ENCODE measurements at places on chromosomes 5 and 9.

DNA sequence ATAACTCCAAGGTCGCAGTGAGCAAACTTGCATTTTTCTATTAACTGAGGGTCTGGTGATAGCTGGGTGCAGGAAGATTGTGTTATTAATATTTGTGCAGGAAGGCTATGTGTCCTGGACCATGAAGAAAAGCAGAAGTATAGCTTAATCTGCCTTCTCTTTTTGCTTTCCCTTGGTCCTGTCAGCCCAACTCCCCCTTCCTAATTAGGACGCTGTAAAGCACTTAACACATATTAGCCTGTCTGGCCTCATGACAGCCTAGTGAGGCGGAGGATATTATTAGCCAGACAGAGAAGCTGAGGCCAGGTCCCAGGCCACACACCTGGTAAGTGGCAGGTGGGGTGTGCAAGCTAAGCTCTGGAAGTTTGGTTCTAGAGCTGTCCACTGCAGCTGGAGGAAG lies 29.5 kb downstream of the SLC46A2 start:
- no peak for DNase-seq

DNA sequence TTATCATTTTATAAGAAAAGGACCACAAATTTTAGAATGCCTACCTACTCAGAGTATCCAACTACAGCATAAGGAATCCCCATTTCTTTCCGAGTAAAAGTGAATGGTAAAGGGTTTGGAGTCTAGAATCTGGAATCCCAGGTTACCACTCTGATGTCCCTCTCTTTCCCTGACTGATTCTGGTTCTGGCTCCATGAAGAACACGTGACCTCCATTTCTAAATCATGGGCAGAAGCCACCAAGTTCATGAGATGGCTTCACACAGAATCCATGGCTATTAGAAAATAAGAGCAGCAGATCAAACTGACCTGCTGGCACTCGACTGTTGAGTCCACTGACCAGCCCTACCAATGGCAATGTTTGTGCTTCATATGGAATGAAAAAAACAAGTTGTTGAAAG lies 40.7 kb downstream of the PFDN1 start:
- no peak for DNase-seq

DNA sequence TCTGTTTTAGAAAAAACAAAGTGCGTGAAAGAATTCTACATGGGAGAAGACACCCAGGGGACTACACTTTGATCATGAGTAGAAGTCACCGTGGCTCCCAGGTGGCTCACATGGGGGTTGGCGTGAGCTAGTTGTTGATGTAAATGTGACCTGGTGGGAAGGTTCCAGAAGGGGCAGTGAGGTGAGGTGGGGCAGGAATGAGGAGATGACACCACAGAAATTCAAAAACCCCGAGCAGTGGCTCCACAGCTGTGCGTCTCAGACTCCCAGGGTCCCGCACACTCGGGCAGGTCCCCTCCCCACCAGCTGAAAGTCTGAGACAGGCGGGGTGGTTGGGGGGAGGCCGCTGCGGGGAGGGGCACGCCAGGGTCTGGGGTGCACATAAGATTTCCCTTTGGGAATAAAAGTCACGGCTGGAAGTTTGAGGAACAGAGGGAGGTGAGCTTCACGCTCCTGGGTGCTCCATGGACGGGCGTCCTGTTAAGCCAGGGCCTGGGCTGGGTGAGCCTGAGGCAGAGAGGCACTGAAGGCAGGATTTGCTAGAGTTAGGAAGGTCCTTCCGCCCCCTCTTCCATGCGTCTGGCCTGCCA lies 29.9 kb downstream of the GLT6D1 start:
- no peak for DNase-seq

- no peak for DNase-seq
Measured at GRCh38 chr5:91313757-91314673, 69.1 kb downstream of the ARRDC3 start.

DNA sequence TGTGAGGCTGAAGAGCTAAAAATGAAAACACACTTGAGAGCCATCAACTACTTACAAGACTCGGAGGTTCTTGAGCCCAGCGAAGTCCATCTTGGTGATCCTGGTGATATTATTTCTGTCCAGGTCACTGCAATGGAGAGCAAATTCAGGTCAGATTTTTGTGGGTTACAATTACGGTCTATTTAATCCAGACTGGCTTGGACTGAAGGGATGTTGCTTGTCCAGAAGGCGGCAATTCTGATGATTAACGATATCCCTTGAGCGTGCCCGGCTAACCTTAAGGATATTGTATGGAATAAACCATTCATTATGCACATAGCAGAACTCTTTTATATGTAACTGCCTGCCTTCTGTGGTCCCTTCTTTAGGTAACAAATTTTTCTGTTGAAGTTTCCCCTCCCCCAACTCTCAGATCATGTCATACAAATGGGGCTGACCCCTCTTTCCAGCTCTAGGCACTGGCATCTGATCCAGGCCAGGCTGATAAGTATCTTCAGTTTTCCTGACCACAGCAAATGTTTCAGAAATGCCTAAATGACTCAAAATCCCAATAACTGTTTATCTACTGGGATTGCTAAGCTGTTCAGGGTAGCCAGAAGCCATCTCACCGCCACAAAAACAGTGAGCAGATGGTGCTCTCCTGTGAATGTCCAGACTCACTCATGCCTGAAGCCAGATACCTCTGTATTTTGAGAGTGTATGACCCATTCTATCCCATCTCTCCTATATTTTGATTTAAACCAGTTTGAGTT lies 49.4 kb downstream of the SLIT3 start:
- DNase-seq: no peak

- DNase-seq: no peak
Measured at GRCh38 chr9:88766778-88767503, 224.3 kb upstream of the S1PR3 start.

Data from activated B cell treated with CpG ODN at 0.5 μM for 24 hours (primary cell).